ENCODE measurements at places on chromosomes 16 and 17.

DNA sequence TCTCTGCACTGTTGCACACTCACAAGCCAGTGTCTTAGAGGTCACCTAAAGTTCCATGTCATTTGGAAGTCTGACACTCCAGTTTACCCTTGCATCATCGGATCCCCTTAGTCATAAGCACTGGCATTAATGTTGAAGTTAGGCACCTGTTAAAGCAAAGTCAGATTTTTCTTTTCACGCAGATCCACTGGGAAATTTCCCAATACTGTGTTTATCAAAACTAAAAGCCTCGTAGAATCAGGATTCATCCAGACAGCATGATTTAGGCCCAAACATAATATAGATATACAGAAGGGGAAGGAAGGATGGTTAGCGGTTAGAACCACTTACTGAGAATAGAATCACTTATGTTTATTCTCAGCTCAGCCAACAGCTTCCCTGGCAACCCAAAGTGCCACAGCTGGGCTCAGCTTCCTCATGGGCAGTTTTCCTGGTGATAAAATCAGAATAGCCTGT is 30.1 kb upstream of the HAPSTR1 start:
- no peak for DNase-seq

DNA sequence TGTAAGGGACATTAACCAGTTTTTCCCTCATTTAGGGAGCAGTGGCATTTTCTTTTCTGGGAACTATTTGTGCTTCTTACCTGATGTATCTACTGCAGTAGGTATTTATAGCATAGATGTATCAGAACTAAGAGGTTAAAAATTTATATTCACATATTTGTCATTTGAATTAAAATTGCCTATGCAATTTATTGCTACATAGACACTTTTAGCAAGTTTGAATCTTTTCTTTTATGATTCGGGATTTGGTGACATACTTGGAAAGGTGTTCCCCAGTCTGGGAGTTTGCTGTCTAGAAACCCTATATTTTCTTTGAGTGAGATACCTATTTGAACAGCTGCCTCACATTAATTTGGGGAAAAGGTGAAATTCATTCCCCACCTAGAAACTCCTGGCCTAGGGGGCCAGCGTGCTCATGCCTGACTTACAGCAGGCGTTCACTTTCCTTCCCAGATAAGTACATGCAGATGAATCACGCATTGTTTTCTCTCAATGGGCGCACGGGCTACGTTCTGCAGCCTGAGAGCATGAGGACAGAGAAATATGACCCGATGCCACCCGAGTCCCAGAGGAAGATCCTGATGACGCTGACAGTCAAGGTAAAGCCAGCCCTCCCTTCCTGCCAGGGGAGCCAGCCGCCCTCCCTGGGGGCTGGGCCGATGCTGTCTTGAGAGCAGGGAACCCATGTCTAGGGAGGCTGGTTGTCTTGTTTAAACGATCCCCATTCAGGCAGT is 73.8 kb downstream of the SDR42E1 start:
- no peak for DNase-seq

- DNase-seq, result no peak
These were observed 207.3 kb downstream of the NTN1 start for GRCh38 chr17:9228408-9229159.

DNA sequence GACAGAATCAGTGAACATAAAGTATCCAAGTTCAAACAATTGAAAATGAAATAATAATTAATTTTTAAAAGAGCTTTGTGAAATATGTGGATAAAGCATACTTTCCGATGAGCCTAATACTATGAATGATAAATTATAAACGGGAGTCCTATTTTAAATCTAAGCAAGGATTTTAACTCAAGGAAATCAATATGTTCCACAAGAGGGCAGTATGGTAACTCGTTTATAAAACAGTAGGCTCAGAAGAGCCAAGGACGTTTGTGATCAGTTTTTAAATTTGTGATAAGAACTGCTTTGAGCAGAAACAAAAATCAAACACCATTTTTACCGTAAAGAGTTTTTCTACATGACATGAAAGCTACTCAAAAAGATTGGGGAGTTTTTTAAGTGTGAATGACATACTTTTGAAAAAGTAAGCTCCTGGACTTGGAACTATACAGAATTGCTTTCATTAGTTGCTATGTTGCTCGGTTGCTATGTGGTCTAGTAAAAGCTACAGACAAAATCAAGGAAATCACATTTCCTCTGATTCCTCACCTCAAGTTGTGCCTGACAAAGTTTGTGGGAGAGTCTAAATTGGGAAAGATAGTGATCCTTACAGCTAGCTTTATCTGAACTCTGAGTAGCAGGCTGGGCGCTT is 11.8 kb upstream of the TEKT1 start:
- DNase-seq, result no peak

GRCh38 chr16:87495578-87496446 is 3.0 kb upstream of the ZCCHC14 start:
- DNase-seq, result no peak

DNA sequence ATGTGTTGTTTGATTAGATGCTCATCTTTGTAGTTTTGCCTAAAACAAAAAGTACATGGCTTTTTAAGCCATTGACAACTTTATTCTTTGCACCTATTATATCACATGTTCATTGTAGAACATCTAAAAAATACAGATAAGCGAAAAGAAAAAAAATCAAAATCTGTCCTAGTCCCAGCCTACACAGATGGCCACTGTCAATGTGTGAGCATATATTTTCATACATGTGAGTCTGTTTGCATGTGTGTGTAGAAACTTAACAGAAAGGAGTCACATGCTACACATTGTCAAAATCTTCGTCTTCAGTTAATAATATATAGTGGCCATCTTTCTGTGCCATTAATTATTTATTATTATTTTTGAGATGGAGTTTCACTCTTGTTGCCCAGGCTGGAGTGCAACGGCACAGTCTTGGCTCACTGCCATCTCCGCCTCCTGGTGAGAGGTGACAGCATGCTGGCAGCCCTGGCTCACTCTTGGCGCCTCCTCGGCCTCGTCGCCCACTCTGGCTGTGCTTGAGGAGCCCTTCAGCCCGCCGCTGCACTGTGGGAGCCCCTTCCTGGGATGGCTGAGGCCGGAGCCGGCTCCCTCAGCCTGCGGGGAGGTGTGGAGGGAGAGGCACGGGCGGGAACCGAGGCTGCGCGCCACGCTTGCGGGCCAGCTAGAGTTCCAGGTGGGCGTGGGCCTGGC is 68.5 kb upstream of the AMZ2 start:
- no peak for DNase-seq

GRCh38 chr17:66451188-66452149 is 149.1 kb downstream of the PRKCA start:
- no peak for DNase-seq

DNA sequence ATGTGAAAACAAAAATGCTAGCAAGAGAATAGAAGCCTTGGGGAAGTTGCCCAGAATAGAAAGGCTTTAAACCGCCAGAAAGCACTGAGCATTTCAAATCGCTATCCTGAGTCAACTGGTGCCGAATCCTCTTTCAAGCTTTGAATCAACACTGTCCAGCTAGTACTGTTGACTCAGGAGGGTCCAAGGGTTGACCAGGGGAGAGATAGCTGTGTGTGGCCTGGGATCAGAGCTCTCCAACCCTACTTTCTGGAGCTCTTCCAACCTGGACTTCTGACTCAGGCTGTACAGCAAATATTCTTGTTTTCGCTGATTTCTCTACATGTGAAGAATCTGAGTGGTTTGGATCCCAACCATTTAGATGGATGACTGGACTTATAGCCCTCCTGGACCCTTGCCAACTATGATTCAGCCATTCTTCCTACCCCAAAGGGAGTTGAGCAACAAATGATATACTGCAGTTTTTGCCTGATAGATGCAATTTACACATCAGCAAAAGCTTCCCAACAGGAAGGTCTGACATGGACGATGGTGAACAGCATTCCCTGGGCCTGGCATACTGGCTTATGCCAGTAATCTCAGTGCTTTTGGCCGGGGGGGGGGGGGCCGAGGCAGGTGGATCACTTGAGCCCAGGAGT is 154.0 kb upstream of the SDK2 start:
- DNase-seq, result no peak

DNA sequence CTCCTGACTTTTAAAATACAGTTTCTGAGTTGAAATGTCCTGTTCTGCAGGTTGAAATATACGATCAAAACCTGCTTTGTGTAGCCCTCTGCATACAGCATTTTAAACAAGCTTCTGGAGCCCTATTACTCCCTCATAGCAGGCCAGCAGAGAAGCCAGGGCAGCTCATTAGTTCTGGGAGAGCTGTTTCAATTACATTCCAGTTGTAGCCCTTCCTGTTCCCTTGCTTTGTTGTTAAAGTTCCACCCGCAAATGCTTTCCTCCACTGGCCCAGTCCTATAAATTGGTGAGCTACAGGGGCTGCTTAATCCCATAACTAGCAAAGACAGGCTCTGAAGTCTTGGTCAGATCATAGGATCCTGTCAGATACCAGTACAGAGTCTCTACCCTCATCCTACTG is 162.5 kb downstream of the SLC39A11 start:
- no peak for DNase-seq

DNA sequence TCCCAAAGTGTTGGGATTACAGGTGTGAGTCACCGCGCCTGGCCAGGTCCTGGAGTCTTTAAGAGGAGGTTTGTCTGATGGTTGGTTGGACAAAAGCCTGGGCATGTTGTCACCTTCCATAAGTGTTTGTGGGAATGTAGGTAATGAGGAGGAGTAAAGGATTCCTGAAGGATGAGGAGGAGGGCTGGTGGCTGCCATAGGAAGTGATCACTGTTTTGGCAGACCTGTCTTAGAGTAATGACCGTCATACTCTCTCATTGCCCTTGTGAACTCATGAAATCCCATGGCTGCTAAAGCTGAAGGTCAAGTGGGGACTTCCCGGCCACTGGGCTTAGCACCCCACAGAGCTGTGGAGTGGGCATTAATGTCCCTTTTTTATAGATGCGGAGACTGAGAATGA is 40.5 kb downstream of the TENT4B start:
- no peak for DNase-seq

- no peak for DNase-seq
These were observed 6.2 kb downstream of the JPH3 start for GRCh38 chr16:87608400-87608985.

GRCh38 chr17:50443505-50443974 is 17.5 kb downstream of the ACSF2 start:
- no peak for DNase-seq

GRCh38 chr16:79509211-79509631 is 91.3 kb downstream of the MAF start:
- DNase-seq, result no peak

DNA sequence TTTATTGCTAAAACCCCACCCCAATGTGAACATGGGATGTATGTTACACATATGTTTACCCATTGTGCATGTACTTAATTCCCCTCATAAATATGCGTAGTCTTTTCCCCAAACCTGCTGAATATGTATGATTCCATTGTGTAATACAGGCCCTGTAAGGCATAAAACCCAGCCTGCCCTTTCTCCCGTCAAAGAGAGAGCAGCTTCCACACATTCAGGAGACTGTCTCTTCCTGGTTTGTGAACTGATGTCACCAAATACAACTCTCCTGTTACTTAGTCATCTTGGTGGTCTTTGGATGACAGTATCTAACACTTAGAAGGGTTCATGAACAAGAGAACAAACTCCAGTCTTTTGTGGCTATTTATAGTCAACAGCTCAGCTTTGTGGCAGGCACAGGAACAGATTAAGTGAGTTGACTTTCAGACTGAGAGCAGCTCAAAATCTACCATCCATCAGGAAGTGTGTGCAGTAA is 24.7 kb upstream of the TMC7 start:
- DNase-seq, result no peak

DNA sequence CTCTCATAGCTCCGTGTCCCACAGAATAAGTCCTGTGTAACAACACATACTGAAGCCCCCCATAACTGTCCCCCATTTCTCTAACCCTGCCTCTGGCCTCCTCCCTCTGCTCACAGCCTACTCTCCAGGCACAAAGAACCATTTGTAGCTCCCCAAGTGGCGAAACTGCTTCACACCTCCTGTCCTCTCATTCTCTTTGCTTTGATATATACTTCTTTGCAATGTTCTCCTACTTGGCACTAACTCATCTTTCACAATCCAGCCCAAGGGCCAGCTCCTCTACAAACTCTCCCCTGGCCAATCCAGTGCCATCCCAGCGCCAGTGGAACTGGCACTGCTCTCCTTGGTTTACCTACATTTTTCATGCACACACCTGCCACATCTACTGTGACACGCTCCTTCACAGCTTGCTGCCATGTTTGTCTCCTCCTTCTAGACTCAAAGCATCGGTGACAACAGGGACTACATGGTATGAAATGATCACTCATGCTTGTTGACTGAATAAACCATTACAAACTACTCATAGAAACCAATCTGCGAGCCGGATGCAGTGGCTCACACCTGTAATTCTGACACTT is 12.8 kb downstream of the CYTH1 start:
- no peak for DNase-seq

GRCh38 chr16:1771864-1772361 is 570 bp upstream of the NME3 start:
- DNase-seq, result no peak

- DNase-seq, result peak; percentile 53
These were observed 32.9 kb downstream of the DEF8 start for GRCh38 chr16:89981414-89981813.

DNA sequence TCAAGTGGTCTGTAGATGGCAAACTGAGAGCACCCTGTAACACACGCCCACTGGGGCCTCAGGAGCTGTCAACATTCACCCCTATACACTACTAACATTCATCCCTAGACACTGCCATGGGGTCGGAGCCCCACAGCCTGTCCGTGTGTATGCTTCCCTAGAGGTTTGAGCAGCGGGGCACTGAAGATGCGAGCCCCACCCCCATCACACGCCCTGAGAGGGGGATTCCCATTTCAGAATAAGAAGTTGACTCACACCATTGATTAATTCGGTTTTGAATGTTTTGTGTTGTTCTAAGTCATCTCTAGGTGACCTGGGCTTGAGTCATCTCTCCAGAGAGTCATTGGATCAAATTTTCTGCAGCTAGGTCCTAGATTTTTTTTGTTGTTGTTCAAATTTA is 37.3 kb upstream of the MMD start:
- DNase-seq, result peak; percentile 46

GRCh38 chr16:17395849-17396480 is 74.8 kb downstream of the XYLT1 start:
- no peak for DNase-seq

DNA sequence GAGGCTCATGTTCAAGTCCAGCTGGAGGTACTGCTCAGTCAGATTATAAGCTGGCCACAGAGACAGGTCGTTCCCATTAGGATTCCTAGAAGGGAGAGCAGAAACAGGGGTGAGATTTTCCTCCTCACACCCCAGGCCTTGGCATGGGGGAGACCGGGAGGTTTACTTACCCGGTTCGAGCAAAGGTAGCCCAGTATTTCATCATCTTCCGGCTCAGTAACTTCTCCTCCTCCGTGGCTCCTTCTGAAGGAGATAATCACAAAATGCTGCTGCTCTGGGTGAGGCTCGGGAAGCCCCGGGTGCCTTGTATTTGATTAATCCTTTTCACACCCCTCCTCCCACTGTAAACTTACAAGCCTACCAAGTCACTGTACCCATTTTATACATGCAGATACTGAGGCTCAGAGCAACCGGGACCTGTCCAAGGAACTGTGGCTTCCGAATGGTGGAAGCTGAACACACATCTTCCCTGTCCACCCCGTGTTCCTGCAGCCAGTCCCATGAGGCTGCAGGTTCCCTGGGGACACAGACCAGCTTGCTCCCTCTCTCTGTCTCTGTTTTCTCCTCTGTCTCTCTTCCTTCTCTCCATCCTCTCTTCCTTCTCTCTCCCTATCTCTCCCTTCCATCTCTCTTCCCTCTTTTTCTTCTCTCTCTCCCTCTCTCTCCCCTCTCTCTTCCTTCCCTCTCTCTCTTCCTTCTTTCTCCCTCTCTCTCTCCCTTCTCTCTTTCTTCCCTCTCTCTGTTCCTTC is 13.9 kb upstream of the CES1 start:
- no peak for DNase-seq

GRCh38 chr17:11274106-11274505 is 33.1 kb downstream of the SHISA6 start:
- DNase-seq, result no peak
